ENCODE measurements at places on chromosomes 2 and 18.
A peak's percentile ranks its signal among the peaks of the same experiment; 100 is the strongest.

GRCh38 chr2:63827749-63828148 is 13.9 kb upstream of the UGP2 start:
- no peak for ATAC-seq

GRCh38 chr18:69759046-69759445 is 188.6 kb downstream of the CD226 start:
- no peak for ATAC-seq

- no peak for ATAC-seq
Measured at GRCh38 chr2:201191132-201191875, 8.4 kb downstream of the CASP10 start.

DNA sequence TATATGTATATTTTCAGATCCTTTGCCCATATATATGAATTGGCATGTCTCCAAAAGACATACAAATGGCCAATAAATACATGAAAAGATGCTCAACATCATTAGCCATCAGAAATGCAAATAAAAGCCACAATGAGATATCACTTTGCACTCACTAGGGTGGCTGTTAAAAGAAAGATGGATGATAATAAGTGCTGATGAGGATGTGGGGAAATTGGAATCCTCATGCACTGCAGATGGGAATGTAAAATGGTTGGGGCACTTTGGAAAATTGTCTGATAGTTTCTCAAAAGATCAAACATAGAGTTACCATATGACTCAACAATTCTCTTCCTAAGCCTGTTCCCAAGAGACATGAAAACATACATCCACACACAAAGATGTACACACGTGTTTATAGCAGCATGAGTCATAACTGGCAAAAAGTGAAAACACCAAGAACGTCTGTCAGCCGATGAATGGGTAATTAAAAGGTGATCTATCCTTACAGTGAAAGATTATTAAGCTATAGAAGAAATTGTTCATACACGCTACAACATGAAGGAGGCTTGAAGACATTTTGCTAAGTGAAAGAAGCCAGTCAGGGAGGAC is 19.7 kb downstream of the NGEF start:
- no peak for ATAC-seq

DNA sequence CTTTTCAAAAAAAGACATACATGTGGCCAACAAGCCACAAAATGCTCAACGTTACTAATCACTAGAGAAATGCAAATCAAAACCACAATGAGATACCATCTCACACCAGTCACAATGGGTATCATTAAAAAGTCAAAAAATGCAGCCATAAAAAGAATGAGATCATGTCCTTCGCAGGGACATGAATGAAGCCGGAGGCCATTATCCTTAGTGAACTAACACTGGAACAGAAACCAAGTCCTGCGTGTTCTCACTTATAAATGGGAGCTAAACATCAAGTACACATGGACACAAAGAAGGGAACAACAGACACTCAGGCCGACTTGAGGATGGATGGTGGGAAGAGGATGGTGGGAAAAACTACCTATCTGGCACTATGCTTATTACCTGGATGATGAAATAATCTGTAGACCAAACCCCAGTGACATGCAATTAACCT is 17.8 kb upstream of the ATL2 start:
- ATAC-seq = peak; percentile 60

DNA sequence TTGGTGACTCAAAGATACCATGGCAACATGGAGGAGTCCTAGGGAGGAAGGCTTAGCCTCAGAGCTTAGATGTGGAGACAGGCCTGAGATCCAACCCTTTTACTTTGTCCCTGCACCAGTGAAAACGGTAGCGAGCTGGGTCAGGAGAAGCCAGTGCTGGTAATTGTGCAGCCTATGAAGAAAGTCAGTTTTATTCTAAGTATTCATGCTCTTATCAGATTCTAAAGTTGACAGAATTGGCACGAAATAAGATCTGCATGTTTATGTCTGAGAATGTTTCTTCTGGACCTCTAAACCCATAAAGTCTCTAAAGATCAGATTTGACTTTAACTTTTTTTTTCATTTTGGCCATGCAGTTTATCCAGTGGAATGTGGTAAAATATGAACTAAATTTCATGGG is 93.8 kb downstream of the SCG2 start:
- no peak for ATAC-seq

DNA sequence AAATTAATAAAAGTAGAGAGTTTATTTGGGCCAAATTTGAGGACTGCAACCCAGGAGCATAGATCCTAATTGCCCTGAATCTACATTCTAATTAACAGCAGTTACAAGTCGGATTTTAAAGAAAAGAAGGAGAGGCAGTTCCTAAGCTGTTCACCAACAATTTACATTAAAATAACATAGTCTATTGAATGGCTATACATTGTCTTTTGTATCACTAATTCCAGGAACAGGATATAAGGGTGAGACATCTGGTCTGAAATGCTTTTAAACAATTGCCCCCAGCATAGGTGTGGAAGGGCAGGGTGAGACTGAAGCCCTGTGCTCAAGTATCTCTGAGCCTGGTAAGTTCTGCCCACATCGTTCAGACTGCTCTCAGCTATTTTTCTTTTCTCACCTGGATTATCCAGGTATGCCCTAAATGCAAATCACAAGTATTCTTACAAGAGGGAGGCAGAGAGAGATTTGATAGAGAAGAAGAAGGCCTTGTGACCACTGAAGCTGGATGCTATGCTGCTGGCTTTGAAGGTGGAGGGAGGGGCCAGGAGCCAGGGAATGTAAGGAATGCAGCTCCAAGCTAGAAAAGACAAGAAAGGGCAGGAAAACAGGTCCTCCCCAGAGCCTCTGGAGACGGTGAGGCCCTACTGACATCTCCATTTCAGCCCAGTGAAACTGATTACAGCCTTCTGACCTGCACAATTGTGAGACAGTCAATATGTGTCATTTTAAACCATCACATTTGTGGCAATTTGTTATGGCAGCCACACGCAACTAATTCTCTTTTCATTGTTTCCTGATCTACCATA is 189.4 kb upstream of the ARL4C start:
- ATAC-seq = no peak

DNA sequence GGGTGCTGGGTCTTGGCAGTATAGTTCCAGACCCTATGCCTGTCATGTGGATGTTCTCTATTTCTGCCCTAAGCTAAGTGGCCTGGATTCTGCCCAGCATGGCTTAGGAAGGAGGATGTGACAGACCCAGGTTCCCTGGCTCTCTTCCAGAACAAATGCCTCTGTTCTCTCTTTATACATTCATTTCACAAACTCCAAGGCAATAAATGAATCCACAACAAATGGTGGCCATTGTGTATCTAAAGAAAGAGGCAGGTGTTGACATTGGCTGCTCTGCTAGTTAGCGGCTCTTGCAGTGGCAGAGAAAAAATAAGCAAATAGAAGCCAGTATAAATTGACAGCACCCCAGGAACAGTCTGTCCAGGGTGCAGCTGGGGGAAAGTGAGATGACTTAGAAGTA is 298.6 kb downstream of the SUCLG1 start:
- ATAC-seq = no peak

DNA sequence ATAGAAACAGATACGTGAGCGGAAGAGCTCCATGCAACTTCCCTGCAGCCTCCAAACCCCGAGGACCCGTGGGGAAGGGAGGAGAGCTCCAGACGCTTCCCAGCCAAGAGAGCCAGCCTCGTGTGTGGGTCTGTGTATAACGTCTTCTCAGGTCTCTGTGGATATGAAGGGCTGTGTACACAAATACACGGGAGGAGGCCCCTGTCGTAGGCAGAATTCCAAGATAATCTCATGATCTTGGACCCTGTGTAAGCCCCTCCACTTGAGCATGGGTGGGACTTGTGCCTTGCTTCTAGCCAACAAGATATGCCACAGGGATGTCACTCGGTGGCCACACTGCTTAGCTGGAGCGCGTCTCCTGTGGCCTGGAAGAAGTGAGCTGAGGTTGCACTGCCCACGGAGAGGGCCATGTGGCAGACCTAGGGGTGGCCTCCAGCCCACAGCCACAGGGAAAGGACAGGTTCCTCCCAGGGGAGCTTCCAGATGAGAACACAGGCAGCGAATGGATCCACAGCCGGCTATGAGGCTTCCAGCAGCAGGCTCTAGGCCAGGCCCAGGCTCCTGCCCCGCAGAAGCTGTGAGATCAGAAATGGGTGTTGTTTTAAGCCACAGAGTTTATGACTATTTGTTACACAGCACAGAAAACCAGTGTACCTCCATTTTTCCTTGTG is 15.6 kb upstream of the KLF11 start:
- no peak for ATAC-seq

- no peak for ATAC-seq
Measured at GRCh38 chr2:2271469-2271941, 59.6 kb downstream of the MYT1L start.

- ATAC-seq = no peak
Measured at GRCh38 chr18:76490670-76491472, 4.2 kb downstream of the ZNF516 start.

DNA sequence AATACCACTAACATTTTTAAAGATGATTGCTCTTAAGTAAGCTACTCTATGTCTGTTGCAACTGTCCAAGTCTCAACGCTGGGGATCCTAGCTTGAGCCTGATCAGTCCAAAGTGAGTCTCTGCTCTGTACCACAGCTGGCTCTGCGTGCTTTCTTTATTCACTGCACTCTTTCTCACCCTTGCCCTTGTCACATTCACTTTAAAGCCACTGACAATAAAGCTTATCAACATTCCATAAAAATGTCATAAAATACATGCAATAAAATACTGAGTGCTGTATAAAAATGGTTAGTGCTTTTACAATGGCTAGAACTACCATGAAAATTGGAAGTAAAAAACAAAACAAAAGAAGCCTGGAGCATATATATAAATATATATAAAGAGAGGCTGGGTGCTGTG is 45.5 kb upstream of the LRRTM4 start:
- ATAC-seq = no peak
